ENCODE measurements at places on chromosomes 7 and 10. TPM values are rescaled to one million over a fixed set of nuclear protein-coding genes. Genes with fewer than 3 reads are reported as not detected.

Gene SYT15
- not detected for total RNA-seq

Gene GLI3
- 3.3 TPM for total RNA-seq

Gene TMEM236
- not detected for total RNA-seq

Gene OPALIN
- not detected for total RNA-seq

Gene SCIN
- not detected for total RNA-seq

Gene KCNH2
- 0.15 TPM for total RNA-seq

Gene MORN4
- 9.4 TPM for total RNA-seq

Gene CXCL12
- total RNA-seq: 10.1 TPM

Gene WNT8B
- not detected for total RNA-seq

Gene ORC5
- 12.9 TPM for total RNA-seq

Data from bronchus fibroblast of lung (primary cell).